ENCODE measurements at places on chromosomes 16 and 17.

DNA sequence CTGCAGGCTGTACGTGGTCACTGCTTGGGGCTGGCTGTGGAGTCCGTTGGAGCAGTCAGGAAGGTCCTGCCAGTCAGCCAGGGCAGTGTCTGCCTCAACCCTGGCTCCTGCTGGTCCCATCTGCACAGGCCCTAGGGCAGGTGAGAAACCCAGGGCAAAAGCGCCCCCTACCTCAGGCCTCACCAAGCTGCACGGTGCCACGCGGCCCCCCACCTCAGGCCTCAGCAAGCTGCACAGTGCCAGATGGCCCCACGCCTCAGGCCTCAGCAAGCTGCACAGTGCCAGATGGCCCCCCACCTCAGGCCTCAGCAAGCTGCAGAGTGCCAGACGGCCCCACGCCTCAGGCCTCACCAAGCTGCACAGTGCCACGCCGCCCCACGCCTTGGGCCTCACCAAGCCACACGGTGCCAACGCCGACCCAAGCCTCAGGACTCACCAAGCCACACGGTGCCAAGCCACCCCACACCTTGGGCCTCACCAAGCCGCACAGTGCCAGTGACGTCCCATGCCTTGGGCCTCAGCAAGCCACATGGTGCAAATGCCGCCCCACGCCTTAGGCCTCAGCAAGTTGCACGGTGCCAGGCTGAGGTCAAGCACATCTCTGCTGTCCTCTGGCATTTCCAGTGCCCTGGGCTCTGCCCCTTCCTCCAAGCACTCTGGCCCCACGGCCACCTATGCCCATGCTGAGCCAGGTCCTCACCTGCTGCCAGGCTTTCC is 5.5 kb downstream of the TMEM204 start:
- DNase-seq: peak; percentile 48

DNA sequence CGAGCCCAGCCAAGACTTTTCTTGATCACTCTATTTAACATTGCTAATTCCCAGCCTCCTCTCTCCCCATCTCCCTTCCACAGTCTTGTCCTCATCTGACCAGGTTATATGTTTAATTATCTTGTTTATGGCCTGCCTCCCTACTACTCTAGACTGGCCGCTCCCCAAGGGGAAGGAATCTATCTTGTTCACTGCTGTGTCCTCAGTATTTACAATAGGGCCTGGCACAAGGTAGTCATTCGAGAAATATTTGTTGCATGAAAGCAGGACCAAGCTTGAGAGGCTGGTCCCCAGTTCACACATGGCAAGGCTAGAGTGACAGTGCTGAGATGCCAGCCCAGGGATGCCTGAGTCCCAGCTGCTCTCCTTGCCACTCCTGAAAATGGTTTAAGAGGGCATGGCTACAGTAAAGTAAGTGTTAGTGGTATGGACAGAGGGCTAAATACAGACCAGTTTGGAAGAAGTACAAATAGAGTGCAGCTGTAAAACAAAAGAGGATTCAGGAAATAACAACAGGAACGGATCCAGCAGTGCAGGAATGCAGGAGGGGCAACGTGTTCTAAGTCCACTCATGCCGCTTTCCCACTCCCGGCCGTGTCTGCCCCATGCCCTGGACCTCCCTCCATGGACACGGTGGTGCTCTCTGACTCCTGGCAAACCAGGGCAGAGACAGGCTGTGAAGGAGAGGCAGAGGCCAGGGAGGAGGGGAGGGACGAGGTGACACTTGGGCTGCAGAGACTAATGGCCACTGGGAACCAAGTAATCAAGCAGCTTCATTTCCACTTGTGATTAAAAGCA is 65.6 kb downstream of the TOM1L2 start:
- DNase-seq: no peak

- DNase-seq: peak; percentile 31
These were observed 253.3 kb downstream of the MAF start for GRCh38 chr16:79347277-79347676.

DNA sequence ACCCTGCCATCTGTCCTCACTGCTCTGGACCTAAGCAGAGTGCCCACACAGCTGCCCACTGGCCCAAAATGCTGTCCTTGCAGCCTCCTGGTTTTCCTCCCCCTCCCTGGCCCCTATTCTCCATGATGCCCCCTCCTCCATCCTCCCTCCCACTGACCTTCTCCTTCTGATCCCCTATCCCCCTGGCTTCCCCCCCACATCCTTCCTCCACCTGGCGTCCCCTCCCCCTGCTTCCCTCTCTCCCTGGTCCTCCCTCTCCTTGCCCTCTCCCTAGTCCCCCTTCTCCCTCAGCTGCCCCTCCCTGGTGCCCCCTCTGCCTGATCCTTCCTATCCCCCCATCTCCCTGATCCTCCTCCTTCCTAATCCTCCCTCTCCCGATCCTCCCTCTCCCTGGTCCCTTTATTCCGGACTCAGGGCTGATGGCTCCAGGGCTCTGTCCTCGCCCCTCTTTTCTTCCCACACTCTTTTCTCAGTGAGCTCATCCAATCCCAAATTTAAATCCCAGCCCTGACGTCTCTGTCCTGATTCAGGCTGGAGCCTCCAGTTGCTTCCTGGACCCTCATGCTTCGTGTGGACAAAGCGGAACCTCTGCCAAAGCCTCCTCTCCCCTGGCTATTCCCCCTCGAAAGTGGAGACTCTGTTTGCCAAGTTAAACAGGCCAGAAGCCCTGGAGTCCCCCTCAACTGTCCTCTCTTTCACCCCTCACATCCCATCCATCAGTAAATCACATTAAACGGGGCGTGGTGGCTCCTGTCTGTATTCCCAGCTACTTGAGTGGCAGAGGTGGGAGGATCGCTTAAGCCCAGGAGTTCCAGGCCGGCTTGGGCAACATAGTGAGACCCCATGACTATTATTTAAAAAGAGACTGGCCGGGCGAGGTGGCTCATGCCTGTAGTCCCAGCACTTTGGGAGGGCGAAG is 18.1 kb upstream of the RHBDF2 start:
- DNase-seq: no peak
